CMK (cell line): ENCODE measurements at places on chromosomes 3 and 15.

DNA sequence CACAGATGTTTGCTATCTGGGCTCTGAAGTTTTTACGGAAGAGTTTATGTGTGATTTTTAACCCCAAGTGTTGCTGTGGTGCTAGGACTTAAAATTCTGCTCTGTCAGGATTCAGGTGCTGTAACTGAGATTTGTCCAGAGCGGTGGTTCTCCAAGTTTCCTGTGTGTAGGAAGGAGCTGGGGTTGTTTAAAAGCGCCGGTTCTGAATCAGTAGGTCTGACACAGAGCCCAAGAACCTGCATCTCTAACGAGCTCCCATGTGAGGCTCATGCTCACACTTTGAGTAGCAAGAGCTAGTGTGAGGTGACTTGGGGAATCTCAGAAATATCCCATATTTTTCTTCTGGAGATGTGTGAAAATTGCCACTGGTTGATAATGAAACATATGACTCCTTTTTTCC lies 325.5 kb downstream of the SATB1 start:
- DNase-seq, result no peak

- no peak for DNase-seq
These were observed 4.9 kb downstream of the PLOD2 start for GRCh38 chr3:146156095-146156494.

- DNase-seq, result no peak
These were observed 9.9 kb downstream of the LOXL1 start for GRCh38 chr15:73936181-73936580.

GRCh38 chr15:50082066-50082465 lies 37.0 kb downstream of the ATP8B4 start:
- DNase-seq, result no peak

DNA sequence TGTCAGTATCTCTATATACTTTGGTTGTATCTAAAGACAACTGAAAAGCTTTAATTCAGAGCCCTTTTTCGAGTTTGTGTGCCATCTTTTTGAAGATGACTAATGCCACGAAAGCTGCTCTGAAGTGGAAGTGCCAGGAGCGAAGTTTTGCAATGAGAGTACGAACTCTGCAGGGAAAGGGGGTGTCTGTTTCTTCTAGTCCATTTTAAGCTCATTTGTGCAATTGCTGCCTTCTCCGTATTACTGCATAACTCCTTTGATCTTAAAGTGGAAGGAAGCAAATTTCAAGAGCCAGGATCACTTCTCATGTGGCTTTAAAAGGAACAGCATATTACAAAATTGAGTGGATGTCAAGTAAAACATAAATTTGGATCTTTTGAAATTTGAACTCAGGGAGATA lies 245.3 kb downstream of the FEZF2 start:
- DNase-seq, result no peak

GRCh38 chr3:181564222-181564621 lies 147.5 kb upstream of the SOX2 start:
- no peak for DNase-seq

GRCh38 chr3:123791898-123792297 lies 92.2 kb downstream of the MYLK start:
- DNase-seq, result no peak

DNA sequence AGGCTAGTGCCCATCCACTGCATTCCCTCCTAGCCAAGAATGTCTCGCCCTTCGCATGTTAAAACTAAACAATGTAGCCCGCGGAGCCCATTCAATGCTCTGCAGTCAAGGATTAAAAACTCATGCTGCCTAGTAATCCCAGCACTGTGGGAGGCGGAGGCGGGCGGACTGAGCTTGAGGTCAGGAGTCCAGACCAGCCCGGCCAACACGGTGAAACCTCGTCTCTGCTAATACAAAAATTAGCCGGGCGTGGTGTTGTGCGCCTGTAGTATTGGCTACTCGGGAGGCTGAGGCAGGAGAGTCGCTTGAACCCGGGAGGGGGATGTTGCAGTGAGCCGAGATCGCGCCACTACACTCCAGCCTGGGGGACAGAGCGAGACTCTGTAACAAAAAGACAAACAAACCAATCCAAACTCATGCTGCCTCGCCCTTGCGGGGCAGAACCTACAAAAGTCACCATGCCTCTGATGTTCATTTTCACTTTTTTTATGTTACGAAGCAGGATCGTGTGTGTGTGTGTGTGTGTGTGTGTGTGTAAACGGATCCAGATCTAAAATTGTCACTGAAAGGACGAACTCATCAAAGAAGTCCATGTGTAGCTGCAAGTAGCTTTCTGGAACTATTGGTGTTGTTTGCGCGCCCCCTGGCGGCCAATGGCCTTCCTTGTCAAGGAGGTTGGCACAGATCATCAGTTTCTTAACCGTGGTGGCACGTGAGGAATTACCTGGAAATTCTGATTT lies 54.8 kb upstream of the SPESP1 start:
- DNase-seq, result peak; percentile 72

DNA sequence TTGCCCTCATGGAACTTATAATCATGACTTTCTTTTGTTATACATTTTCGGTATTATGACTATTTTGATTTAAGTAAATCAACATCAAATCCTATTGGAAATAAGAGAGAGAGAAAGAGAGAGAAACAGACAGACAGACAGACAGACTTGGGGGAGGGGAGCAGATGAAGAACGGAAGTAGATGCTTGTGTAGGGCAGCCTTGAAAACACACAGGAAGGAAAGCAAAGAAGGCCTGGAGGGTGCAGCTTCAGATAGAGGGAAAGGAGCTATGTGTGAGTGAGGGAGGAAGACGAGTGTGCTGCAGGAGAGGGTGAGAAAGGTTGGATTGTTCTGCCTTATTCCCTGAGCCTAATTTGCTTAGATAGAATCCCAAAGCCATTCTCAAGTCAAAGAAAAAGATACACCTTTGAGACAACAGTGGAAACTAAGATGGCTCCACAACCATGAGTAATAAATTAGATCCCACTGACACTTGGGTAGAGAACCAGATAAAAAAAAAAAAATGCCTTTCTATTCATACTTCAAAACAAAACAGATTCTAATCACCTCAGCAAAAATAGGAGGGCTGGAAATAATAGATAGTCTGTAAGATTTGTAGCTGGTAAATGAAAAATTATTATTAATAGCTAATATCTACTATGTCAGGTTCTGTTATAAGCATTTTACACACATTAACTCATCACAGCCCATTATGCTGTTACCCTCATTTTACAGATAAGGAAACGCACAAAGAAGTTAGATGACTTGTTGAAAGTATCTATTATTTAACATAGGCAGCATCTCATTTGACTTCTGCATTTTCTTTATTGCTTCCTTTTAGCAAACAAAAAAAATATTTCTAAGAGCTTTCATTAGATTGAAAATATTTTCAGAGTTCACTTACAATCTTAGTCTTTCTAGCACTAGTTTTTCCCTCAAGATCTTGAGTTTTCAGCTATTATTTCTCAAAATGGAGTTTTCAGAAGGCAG lies 214.1 kb downstream of the TNIK start:
- peak; percentile 20 for DNase-seq

DNA sequence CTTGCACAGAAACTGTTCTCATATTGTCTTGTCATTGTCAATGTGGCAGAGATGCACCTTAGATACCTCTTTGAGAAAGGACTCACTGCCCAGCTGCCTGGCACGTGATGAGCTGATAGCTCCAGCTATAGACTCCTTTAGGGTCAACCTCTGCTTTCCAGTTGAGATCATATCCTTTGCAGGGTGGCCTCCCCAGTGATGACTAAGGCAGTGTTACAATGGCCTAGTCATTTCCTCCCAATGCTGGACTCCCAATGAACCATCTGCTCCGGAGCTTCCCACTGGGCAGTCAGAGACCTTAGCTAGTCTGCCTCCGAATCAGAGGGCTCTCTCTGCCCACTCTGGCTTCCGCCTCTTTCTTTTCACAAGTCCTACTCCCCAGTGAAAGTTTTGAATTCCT lies 79.5 kb downstream of the CHRD start:
- DNase-seq, result no peak

DNA sequence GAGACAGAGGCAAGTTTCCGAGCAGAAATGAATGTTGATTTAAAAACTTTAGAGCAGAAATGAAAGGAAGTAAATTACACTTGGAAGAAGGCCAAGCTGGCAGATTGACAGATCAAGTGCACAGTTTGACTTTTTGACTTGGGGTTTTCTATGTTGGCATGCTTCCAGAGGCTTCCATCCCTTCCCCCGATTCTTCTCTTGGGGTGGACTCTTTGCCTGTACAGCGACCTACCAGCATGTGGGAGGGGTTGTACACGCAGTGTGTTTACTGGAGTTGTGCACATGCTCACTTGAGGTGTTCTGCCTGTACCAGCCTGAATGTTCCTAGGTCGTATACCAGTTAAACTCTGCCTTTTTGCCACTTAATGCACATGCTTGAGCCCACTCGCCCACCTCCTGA lies 701.5 kb upstream of the GBE1 start:
- DNase-seq, result no peak

DNA sequence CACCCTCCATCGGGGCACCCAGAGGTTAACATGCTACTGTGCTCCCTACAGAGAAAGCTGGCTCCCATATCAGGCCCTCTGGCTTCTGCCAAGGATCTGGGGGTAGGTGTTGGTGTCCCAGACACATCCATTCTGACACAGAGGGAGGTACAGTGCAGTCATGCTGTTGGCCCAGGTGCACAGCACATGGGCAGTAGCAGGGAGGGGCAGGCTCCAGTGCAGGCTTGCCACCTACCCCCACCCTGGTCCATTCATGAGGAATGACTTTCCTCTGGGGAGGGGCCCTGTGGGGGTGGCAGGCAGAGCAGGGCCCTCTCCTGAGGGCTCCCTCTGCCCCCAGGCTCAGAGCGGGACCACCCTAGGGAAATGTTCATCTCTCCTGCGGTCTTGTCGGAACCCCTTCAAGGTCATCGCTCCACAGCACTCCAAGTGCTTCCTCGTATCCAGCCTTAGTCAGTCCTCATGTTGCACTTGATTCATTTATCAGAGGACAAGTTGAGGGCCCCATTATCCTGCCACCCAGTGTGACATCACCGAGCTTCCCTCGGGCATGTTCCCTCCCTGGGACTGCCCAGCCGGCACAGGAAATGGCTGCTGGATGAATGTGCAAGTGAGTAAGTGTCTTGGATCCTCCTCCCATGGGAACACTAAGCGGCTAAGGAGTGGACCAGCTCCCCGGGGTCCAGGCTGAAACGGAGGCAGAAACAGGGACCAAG lies 10.0 kb downstream of the DUSP7 start:
- no peak for DNase-seq

DNA sequence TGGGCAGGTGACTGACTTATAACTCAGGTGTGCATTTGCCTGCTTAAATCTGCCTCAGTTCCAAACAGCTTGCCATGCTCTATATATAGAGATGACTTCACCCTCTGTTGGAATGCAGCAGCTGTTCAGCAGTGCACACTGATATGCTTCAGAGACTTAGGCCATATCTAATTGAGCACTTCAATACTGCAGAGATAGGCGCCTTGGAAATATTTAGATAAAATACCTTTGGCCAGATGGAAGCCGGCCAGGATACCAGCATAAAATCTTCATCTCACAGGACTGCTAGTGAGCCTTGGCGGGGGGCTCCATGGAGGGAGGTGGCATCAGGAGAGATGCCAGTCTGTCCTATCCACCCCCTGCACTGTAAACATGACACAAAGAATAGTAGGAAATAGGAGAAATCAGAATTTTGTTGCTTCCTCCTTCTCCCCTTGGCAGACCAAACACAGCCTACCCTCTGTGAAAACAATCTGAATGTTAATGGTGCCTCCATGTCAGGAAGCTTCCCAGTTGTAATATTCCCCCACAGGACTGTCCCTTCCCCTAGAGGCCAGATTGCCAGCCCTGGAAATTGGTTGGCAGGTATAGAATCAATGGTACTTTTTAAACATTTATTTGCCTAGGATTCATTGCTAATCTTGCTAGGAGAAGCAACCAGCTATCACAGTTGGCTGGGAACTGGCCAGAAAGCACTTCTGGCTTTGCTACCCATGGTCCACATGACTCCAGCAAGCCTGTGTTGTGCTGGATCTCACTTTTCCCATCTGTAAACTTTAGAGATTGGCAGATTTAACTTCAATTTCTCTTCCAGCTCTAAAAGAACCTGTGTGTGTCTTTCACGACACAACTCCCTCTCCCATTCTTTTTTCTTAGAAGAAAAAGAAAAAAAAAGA lies 215.5 kb upstream of the KCNMB2 start:
- DNase-seq, result no peak

- DNase-seq, result no peak
These were observed 4.8 kb upstream of the ISLR start for GRCh38 chr15:74168711-74169126.

DNA sequence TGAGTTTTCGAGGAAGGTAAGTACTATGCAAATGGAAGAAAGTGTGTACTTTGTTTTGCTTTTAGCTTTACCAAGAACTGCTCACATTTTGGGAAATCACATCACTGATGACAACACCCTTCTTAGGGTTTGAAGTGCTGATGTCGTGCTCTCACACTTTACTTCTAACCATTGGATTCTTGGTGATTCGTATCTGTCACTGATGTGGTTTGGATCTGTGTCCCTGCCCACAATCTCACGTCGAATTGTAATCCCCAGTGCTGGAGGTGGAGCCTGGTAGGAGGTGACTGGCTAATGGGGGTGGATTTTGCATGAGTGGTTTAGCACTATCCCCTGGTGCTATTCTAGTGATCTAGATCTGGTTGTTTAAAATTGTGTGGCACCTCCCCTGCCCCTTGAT lies 75.4 kb upstream of the RGMA start:
- no peak for DNase-seq

GRCh38 chr15:99442252-99442897 lies 123.4 kb upstream of the MEF2A start:
- DNase-seq, result no peak

- DNase-seq, result no peak
These were observed 1.0 kb upstream of the GALNT15 start for GRCh38 chr3:16173283-16174025.

- peak; percentile 72 for DNase-seq
These were observed 1.6 kb upstream of the SUCNR1 start for GRCh38 chr3:151871639-151872468.

GRCh38 chr3:65833761-65834505 lies 204.8 kb downstream of the MAGI1 start:
- DNase-seq, result no peak

DNA sequence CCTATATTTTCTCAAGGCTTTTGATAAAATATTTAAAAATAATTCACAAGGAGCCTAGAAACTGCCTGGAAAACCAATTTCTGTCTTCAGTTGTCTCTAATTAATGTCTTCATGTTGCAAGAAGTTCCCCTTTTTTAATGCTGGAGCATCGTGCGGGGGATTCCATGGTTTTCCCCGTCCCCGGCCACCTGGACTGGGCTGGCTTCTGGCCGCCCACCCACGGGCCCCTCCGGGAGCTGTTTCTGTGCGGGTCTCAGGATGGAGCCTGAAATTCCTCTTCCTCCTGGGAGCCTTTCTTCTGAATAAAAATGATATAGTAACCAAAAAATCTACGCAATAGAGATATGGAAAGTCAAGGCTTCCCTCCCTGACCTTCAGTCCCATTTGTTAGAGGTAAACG lies 8.1 kb upstream of the LRRK1 start:
- no peak for DNase-seq

DNA sequence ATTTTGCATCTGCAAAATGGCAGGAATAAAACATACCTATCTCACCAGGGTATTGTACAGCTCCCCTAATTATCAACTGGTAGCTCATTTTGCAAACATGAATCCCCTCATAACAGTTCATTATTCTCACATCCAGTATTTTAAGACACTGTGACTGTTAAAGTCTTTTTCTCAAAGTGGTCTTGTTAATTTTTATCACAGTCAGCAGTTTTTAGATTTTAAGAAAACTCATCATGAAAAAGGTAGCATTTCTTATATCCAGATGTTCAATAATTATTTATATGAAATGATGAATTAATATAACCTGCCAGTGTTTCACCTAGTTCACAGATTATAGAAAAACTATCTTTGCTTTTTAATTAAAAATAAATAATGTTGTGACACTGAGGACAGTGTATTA lies 354.9 kb upstream of the ARL6 start:
- DNase-seq, result no peak

GRCh38 chr15:63341898-63342297 lies 39.7 kb downstream of the CA12 start:
- DNase-seq, result no peak
